ENCODE measurements at places on chromosomes 4 and X.

GRCh38 chr4:148730766-148731165 is 288.6 kb upstream of the NR3C2 start:
- DNase-seq = no peak

- no peak for DNase-seq
Observed at GRCh38 chr4:4772534-4772933, 86.9 kb upstream of the MSX1 start.

DNA sequence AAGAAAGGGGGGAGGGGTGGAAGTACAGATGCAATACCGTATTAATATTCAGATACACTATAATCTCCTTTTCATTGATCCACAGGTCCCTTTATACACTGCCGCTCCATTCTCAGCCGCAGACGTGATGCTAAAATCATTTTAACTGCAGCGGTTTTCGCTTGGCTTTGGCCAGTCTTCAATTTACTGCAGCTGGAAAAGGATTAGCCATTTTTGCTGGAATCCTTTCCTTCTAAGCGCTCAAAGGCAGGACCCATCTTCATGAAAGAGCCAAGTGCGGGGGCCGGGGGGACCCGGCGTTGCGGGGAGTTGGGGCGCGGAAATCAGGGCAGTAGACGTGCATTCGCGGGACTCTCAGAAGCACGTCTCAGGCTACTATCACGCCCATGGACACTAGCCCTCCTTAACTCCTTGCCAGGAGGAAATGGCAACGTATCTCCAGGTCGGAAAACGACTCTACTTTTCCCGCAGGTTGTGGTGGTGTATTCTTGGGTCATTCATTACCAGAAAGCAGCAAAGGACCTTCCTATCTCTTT is 1.7 kb upstream of the PCDH10 start:
- DNase-seq = no peak

- DNase-seq = no peak
Observed at GRCh38 chrX:57643698-57644097, 36.4 kb downstream of the NLRP2B start.

DNA sequence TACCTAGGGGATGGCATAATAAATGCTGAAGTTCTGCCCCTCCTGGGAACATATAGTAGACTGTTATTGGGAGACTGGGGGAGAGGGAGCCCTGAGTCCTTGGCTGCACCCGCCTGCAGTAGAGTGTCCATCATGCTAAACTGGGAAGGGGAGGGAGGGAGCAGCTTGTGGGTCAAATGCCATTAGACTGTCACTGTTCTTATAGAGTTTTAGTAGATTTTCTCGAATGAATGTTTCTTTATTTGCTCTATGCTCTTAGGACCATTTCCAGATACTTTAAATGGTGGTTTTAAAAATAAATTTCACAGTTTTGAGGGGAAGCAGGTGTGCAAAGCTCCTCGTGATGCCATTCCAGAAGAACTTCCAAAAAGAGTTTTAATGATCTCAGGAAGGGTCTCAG is 111.6 kb upstream of the USP9X start:
- no peak for DNase-seq

GRCh38 chrX:129953334-129953648 is 29.1 kb upstream of the BCORL1 start:
- DNase-seq = no peak

- no peak for DNase-seq
Observed at GRCh38 chr4:164783976-164784375, 30.0 kb downstream of the SMIM31 start.

DNA sequence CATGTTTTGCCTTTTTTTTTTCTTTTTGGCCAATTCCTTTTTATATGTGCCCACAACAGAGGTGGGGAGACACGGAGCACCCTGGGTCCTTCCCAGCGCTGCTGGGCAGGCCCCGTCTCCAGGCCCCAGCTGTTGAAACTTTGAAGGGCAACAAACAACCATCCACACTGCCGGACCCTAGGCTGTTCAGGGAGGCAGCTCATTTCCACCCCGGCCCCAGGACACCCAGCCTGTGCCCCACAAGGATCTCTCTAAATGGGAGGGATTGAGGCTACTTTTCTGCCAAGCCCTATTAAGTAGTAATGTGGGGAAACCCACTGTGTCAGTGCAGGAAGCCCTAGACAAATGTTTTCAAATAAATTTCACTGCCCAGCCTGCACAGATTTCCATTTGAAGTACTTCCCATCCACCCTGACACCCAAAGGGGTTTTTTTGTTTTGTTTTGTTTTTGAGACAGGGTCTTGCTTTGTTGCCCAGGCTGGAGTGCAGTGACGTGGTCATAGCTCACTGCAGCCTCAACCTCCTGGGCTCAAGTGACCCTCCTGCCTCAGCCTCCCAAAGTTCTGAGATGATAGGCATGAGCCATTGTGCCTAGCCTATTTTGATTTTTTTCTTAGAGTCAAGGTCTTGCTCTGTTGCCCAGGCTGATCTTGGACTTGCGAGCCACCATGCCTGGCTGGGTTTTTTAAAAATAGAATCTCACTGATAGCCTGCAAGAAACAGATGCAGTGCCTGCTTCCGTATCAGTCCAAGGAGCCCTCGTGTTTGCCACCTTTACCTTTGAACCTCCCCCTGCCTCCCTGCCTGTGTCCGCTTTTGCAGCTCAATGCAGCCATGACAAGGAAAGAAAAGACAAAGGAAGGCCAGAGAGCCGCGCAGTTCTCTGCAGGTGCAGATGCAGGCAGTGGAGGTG is 13.4 kb upstream of the CLCN4 start:
- DNase-seq = no peak

GRCh38 chr4:31059753-31060522 is 339.8 kb downstream of the PCDH7 start:
- no peak for DNase-seq

DNA sequence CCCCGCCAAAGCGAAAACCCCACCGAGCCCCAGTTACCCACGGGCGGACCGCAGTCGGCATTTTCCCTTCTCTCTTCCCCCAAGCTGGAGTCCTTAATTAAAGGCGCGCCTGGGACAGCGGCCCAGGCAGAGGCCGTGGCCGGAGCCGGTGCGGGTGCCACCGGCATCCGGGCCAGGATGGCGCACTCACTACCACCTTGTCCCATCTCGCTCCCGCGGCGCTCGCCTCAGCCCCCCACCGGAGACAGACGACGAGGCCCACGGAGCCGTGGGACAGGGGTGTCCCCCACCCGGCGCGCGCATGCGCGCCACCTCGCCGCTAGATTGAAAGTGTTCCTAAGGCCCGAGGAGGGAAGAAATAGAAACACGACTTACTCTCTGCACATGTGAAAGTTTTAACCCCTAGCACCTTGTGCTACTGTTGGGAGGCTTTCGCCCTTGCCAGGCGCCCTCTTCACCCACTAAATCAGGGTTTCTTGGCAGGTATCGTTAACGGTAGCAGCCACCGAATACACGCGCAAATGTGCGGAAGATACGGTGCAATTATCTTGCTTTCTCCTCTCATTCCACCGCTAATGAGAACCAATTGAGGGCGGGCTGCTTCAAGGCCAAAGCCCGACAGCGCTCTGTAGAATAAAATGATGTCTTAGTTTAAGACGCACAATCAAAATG is 64.3 kb upstream of the CCDC160 start:
- no peak for DNase-seq

DNA sequence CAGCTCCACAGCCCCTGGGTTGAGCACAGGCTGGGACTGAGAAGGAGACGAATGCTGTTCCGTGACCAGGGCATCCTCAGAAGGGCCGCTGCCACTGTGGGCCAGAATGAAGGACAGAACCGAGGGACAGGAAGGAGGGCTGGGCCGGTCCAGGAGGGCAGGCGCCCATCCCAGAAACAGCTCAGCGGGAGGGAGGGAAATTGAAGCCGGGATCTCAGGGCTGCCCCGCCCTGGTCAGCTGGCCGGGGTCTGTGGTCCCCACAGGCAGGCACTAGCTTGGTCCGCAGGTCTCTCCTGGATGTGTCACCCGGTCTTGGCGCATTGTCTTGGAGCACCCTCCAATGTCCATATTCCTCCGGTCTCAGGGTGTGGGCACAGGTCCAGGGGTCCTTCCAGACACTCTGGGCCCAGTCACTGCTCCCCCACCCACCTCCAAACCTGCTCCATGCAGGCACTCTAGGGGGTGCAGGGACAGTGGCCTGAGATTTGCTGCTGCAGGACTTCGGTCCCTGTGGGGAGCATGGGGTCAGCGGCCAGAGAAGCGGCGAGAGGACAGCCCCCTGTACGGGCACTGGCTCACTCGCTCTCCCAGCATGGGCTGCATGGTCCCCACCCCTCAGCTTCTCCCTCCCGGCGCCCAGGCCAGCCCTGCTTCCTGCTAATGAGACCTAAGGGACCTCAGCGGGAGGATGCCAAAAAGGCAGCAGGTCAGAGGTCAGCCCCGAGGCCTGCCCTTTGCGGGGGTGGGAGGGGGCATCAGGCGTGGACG is 23.9 kb upstream of the MXD4 start:
- DNase-seq = no peak

DNA sequence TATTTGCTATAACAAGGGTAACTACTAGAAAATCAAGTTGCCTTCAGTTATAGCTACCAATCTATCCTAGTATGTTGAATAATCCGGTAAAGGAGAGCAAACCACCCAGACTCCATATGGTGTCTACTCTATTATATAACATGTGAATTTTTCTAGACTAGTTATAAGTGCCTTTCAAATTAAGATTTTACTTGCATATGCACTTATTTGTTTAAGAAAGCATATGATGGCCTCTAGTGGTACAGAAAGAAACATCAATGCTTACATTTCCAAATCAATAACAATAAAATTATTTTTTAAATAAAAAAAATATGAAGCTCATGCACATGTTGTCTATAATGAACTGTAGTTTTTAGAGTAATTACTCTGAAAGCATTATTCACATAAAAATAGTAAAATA is 1516.4 kb upstream of the PABPC4L start:
- DNase-seq = no peak

GRCh38 chrX:56738670-56739069 is 9.6 kb downstream of the NBDY start:
- no peak for DNase-seq

DNA sequence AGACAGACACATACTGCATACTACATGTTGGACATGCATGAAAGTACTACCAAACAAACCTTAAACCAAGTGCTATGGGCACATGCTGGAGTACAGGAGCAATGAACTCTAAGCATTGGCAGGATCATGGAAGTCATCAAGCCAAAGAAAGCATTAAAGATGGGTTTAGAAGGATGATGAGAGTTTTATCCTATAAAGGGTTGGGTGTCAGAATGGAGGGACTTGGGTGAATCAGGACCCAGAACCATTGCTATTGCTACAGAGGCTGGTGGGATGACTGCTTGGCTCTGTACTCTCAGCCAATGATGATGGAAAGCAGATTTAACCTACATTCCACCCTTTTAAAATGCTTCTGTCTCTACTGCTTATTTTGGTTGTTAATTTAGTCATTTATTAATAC is 233.9 kb upstream of the EDA2R start:
- no peak for DNase-seq

DNA sequence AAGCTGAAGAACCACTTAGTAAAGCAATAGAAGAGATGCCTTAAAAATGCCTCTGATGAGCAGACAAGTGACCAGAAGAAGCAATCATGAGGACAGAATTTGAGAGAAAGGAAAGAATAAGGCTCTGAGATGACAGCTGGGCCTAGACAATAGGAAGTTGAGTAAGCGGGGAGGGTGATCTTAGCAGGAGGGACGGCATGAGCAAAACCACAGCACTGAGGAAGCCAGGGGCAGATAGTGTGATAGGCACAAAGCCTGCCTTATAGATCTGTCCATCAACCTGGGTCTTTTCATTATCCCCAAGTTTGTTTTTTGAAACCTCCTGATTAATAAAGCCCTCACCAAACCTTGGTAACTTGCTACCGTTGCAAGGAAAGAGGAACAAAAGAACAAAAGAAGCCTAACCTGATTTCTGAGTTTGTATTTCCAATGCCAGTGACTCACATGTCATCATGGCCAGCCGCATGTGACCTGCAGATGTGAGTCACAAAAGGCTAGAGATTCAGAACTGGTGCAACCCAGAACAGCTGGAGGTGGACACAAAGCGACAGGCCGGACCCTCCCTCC is 55.7 kb upstream of the PPARGC1A start:
- no peak for DNase-seq

DNA sequence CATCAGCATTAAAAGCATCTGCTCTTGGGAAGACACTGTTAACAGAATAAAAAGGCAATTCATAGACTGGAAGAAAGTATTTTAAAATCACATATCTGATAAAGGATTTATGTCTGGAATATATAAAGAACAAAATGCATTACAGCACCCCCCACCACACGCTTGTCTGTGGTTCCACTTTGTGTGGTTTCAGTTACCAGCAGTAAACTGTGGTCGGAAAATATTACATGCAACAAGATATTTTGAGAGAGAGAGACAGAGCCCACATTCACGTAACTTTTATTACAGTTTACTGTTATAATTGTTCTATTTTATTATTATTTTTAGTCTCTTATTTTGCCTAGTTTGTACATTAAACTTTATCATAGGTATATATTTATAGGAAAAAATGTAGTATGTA is 21.2 kb upstream of the PDE6B start:
- DNase-seq = no peak

DNA sequence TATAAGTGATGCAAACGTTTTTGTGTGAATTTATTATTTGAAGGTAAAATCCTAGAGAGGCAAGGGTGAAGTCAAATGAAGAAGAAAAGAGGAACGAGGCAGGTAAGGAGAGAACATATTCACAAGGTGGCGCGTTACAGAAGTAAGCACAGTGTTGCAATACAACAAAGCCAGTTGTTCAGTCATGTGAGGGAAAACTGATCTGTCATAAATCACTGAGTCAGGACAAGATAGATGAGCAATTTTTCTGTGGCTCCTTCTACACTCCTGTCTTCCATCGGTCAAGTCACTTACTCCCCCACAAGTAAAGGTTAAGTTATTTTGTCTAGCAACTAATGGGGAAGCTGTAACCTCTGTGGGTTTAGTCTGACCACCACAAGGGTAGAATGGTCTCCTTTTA is 203.0 kb upstream of the GK2 start:
- DNase-seq = no peak

GRCh38 chr4:186698028-186698427 is 25.6 kb downstream of the FAT1 start:
- DNase-seq = no peak

- no peak for DNase-seq
Observed at GRCh38 chr4:15809058-15809457, 30.9 kb downstream of the CD38 start.

DNA sequence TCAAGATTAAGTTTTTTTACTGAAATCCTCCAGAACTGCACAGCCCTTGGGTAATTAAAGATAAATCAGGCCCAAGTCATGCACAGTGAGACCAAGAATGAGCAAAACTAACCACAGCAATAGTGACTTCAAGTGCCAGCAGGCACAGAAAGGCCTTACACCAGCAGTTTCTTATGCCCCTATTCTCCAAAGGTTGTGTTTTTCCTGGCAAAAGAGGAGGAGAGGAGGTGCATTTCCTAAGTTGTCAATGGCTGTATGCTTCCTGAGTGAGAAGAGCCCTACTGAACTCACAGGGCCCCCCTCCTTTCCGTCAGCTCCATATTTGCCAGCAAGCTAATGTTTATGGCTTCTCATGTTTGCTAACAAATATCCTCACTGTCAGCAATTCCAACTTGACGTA is 418.7 kb upstream of the INTU start:
- DNase-seq = no peak

GRCh38 chr4:120718979-120719566 is 203.5 kb downstream of the PRDM5 start:
- DNase-seq = no peak
